ENCODE measurements at places on chromosomes 11 and 22.
A peak's percentile ranks its signal among the peaks of the same experiment; 100 is the strongest.

GRCh38 chr22:27152033-27152432 is 494.6 kb downstream of the MIAT start:
- no peak for DNase-seq

DNA sequence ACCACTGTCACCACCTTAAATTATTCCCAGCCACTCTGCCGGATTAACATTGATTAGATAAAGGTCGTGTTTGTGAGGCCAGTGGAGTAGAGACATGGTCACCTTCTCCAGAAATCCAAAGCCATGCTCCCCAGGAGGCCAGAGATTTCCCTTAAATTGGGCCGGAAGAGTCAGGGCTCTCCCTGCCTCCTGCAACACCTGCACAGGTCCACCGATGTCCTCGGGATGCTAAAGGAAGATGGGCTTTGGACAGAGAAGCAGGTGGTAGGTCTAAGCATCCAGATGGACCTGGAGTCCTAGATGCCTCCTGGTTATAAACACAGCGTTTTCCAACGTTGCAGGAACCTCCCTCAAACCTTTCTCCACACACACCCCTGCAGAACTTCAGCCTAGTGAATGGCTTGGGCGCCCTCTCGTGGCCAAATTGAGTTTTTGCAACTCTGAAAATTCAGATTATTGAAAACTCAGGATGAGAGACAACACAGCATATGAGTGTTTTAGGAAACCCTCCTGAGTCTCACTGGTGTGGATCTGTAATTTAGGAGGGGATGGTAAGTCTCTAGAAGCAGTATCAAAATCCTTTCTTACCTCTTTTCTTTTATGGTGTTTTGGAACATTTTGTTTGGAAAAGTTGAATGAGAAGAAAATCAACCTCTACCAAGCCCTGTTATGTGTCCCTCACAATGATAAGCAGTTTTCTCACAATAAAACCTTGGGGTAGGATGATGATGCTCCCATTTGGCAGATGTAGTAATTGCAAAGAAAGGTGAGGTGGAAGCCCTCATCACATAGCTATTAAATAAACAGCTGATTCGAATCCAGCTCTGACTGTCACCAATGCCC is 109.6 kb downstream of the RRAS2 start:
- DNase-seq: peak; percentile 18

GRCh38 chr11:83566950-83567349 is 280.8 kb upstream of the CCDC90B start:
- DNase-seq: no peak

DNA sequence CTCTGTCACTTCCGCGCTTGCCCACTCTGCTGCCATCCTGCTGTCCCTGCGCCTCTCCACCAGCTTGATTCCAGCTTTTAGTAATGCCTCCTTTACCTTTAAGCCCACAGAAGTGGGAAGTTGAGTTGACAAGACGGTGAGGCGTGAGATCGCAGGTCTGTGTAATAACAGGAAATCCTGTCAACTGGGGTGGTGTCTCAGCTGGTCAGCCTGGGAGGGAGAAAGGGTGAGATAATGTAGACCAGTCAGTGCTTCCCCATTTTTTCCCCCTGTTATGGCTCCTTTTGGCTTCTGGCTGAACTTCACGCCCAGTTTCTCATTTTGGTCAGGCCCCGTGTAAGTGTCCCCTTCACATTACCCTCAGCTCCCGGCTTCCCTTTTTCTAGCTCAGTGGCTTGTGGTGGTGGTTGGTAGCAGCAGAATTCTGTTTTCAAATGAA is 98.9 kb downstream of the TRAF6 start:
- no peak for DNase-seq

GRCh38 chr22:35625763-35626432 is 8.8 kb upstream of the MB start:
- DNase-seq: no peak

DNA sequence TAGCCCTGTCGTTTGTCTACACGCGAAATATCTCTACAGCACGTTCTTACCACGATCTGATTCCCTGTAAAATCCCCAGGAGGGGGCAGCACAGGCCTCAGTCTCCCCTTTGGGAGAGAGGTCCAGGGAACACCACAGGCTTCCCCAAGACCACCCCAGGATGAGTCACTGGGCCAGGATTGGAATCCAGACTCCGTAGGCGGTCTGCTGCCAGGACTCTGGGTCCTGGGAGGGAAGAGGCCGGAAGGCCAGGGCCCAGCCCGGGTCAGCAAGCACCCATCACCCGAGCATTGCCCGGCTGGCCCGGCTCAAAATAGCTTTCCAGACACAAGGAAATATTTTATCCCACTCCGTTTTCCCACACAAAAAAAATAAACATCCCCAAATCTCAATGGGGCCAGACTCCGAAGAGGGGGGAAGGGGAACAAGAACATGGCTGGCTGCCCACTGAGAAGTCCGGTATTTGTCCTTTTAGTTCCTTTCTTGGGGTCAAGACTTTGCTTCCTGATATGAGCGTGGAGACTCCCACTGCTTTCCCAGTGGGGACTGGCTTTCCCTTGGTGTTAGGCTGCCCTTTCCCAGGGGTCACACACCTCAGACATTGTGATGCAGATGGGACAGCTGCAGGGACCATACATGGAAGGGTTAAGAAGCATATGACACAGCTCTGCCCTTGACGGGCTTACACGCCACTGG is 91.3 kb downstream of the LRRC32 start:
- DNase-seq: no peak

DNA sequence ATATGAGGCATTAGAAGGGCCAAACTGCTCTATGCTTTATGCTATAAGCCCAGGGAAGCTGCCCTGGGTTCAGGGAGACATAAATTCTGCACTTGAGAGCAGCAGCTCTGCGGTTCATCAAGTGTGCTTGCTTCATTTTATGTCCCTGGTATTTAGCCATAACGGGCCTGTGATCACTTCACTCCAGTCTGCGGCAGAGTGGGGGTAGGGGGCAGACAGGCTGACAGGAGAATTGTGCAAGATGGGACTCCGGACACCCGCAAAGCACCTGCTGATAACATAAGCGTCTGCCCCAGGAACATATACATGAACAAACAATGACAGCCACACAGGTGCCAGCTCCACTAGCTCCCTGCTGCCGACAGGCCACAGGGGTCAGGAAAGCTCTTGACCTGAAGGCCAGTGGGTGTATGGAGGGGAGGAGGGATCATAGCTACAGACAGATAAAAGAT is 56.1 kb downstream of the SMCO4 start:
- DNase-seq: peak; percentile 46

GRCh38 chr22:26679003-26679629 is 21.7 kb downstream of the MIAT start:
- peak; percentile 55 for DNase-seq

GRCh38 chr22:23516304-23516703 is 63.8 kb downstream of the IGLL1 start:
- no peak for DNase-seq

- no peak for DNase-seq
These were observed 261.1 kb upstream of the ANO3 start for GRCh38 chr11:26070714-26071380.

DNA sequence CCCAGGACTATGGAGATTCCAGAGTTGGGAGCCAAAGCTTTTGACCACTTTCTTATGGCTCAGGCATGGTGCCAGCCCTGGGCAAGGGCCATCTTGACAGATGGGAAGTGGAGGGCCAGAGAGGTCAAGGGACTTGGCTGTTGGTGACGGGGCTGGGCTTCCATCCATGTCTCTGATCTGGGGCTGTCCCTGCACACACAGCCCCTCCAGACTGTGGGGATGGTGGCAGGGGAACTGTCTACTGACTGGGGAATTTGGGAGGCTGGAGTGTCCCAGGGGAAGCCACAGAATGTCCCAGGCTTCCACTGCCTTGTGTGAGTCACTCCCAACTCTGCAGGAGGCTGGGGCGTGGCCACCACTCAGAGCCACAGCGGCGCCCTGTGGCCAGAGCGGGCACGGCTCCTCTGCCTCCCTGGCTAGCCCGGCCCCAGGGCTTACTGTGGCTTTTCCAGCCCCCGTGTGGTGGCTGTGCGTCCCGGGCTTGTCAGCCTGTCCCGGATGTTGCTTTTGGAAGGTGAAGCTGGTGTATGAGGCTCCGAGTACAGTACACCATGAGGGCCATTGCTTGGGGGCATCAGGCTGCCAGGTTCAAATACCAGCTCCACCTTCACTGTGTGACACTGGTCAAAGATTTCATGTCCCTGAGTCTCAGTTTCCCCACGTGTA is 19.6 kb downstream of the C22orf23 start:
- peak; percentile 47 for DNase-seq

DNA sequence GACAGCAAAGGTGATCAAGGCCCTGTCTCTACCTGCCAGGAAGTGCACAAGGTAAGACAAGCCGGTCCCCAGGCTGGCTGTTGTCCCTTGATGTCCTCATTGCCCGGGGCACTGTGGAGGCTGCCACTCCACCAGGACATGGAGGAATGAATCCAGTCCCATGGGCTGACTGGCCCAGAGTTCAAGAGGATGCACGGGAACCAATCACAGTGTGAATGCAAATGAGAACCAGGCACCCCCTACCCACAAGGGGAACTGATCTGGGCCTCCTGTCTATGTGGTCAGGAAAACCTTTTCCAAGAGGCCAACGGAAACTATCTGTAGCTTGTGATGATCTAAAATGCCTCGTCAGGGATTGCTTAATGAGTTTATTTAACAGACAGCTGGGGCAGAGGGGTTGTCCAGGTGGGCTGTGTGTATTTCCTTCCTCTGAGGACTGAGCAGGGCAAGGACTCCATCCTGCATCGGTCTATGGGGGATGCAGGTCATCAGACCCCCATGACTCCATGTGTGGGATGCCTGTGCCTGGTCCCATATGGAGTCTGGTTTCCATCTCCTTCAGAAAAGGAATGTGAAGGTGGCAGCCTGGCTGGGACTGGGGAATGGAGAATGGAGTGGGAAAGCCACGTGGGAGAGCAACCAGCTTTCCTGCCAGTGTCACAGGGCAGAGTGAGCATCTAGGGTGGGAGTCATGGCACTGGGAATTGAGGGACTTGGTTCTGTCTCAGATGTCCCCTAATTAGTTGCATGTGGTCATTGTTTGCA is 60.5 kb downstream of the CD82 start:
- DNase-seq: no peak

All from NCI-H1092 (cell line).